Motor neuron (in vitro differentiated cells): ENCODE measurements at places on chromosomes 2 and 18. TPM values are rescaled to one million over a fixed set of nuclear protein-coding genes. Genes with fewer than 3 reads are reported as not detected.

The DLX1 gene
- 0.25 TPM in 1 of 2 replicates, not detected in the other for total RNA-seq

The MAPK4 gene
- total RNA-seq: 0.94 and 1.0 TPM in 2 replicates

- ATAC-seq: no peak
Observed at GRCh38 chr2:59655809-59656208, 897.6 kb downstream of the BCL11A start.

- peak; percentile 24 for ATAC-seq
Observed at GRCh38 chr2:241307055-241307454, 8.4 kb downstream of the HDLBP start.

DNA sequence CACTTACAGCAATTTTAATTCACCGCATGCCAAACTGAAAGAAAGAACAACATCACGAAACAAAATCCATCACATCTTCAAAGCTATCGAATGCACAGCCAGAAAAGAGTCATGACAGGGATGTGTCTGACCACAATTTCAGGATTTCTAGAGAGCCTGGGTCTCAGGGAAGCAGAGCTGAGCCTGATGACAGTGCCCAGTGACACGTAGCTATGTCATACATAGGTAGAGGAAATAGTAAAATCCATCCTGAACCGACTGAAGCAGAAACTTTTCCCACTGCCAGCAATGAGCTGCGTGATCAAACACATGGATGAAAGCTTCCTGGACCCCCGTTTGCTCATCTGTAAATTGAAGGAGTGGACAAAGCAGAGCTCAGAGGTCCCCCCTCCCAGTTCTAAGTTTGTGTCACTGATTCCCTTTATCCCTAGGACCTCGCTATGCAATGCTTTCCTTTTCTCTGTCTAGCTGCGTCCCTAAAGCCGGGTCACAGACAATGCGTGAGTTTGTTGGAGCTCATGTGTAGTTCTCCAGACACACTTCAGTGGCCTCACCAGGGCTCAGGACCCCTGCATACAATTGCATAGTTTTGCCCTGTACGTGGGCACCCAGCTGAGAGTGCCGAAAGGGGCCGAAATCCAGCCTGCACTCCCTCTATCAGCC, 37.6 kb downstream of the CCBE1 start:
- no peak for ATAC-seq

DNA sequence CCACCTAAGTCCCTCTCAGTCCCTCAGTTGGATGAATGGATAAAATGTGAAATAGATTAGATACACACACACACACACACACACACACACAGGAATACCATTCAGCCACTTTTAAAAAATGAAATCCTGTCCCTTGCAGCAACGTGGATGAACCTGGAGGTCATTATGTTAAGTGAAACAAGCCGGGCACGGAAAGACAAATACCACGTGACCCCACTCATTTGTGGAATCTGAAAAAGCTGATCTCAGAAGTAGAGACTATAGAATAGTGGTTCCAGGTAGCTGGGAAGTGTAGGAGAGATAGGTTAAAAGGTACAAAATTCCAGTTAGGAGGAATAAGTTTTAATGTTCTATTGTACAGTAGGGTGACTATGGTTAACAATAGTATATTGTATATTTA, 31.0 kb downstream of the TTC32 start:
- ATAC-seq: no peak

DNA sequence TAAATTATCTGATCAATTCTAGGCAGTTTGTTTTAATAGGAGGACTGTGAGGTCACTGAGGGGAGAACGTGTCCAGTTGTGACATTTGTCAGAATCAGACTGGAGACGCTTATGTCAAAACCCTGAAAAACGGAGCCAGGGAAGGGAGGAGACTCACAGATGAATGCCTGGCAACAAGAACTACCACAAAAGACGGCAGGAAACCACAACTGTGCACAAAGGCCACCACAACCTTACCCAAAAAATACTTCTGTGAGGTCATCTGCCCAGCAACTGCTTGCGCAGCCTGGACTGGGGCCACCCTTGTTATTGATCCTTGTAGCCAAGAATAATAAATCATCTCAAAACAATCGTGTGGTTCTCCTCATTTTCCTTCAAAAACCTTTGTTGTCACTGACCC, 173.0 kb upstream of the ALKAL2 start:
- no peak for ATAC-seq

- ATAC-seq: no peak
Observed at GRCh38 chr2:55875434-55876135, 48.0 kb downstream of the EFEMP1 start.

GRCh38 chr2:162058973-162059668, 14.9 kb downstream of the DPP4 start:
- no peak for ATAC-seq

The CD302 gene
- total RNA-seq: 7.2 and 8.8 TPM in 2 replicates

The CRYGD gene
- total RNA-seq: not detected in 2 replicates

GRCh38 chr2:3631161-3631850, 26.7 kb upstream of the ALLC start:
- ATAC-seq: no peak

DNA sequence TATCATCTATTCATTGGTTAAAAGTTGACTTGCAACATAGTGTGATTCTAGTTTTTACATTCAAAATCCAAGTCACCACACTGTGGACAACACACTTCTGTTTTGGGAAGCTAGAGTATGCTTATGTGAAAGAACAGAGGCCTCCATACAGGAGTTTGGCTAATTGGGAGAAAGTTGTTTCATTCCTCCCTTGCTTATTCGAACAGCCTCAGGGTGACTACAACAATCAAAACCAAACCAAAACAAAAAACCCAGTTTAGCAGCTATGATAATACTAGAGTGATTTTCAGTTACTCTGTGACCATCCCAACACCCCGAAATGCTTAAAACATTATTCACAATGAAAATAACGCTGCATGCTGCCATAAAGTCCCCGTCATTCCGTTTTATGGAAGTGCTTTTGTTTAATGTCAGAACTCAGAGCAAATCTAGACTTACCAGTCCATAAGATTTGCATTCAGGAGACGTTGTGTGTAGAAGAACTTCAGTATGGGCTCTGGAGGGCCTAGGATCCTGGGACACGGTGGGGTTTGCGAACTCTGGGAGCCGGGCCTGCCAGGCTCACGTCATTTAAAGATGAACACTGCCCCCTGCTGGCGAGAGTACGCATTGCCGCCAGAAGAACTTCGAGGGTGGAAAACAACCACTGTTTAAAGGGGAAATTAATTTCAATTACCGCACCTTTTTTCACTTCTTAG, 111.4 kb downstream of the FTCDNL1 start:
- peak; percentile 72 for ATAC-seq

- ATAC-seq: no peak
Observed at GRCh38 chr2:155035308-155035707, 336.8 kb downstream of the KCNJ3 start.

DNA sequence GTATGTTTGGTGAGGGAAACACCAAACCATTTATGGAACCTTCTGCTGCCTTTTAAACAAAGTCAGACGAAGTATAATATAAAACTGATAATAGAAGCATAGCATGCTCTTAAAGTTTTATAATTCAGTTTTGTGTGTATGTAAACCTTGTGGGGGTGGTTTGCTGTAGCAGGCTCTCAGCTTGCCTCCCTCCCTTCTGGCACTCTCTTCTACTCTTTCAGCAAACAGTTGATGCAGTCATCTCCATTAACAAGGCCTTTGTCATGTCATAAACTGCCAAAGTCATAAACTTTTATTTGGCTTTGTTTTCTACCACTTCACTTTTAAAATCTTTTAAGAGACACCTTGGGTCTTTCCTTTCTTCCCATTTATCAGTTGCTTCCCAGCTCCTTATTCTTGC, 448.2 kb upstream of the SETBP1 start:
- no peak for ATAC-seq

The TDRD15 gene
- 0.05 and 0.08 TPM in 2 replicates for total RNA-seq

The NEUROD1 gene
- 0.21 TPM in 1 of 2 replicates, not detected in the other for total RNA-seq

- ATAC-seq: no peak
Observed at GRCh38 chr2:9473985-9474360, 378 bp upstream of the IAH1 start.

The NABP1 gene
- 2.8 and 4.0 TPM in 2 replicates for total RNA-seq

DNA sequence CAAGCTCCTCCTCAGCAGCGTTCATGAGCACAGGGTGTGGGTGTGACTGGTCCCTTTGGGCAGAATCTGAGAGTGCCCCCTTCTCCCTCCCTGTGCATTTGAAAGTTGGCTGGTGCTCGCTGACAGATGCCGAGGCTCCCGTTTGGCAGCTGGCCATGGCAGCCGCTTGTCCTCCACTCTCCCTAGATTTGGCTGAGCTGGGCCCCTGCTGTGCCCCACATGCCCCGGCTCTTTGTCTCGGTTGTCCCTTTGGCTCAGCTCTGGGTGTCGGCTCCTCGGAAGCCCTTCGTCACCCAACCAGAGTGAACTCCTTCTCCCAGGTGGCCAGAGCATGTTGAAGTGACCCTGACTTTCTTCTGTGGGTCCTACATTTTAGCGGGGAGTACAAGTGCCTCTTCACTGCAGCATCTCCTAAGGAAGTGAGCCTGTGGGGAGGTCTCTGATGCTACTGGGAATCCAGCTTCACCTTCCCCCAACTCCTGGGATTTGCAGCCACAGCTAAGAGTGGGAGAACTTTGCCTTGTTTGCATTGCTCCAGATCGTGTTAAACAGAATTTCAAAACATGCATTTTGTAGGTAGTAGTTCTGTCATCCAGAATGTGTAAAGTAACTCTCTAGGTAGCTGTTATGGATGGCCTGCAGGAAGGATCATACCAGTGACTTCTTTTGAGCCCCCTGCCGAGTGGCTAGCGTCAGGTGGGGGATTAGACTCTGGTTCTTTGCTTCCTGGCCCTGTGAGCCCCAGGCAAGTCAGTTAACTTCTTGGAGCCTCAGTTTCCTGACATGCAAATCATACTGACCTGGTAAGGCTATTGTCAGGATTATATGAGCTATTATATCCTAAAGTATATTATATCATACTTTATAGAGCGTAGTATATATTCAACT, 24.2 kb downstream of the HPCAL1 start:
- ATAC-seq: no peak

DNA sequence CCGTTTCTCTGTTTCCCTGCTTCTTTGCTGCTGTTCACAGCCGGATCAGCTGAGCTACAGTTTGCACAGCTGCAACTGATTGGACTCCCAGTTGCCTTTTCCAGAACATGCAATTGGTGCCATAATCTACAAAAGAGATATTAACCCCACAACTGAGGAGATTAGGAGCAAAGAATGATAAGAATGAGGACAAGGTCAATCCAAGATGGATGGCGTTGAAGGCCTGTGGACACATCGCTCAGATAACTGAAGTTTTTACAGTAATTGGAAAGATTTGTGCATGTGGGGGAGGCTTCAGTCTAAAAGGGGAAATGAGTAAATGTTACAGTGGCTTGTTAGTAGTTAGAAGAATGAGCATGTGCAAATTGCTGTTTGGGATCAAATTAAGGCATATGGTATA, 263.2 kb downstream of the TGIF1 start:
- ATAC-seq: no peak

DNA sequence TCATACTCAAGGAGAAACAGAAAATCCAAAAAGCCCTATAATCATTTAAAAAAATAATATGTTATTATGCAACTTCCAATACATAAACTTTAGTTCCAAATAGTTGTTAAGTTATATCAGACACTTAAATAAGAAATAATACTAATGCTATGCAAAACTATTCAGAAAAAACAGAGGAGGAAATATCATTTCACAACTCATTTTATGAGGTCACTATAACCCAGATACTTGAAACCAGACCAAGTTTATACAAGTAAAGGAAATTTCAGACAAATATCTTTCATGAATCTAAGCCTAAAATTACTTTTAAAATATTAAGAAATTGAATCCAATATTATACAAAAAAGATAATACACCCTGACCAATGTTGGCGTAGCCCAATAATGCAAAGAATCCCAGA, 260.8 kb downstream of the CD226 start:
- no peak for ATAC-seq

GRCh38 chr18:10114717-10115463, 201.1 kb downstream of the VAPA start:
- no peak for ATAC-seq

The SPRED2 gene
- 19.3 and 38.3 TPM in 2 replicates for total RNA-seq

The RAX gene
- 0.41 and 1.1 TPM in 2 replicates for total RNA-seq

The CHRND gene
- total RNA-seq: not detected in 2 replicates

- no peak for ATAC-seq
Observed at GRCh38 chr2:45007961-45008295, 1.3 kb downstream of the SIX2 start.

GRCh38 chr2:164697688-164698461, 76.6 kb upstream of the GRB14 start:
- ATAC-seq: peak; percentile 47

GRCh38 chr2:44130441-44130840, 38.2 kb upstream of the PPM1B start:
- no peak for ATAC-seq

- no peak for ATAC-seq
Observed at GRCh38 chr2:85951351-85952067, 62.7 kb upstream of the ST3GAL5 start.

The SLC30A3 gene
- 0.49 and 2.7 TPM in 2 replicates for total RNA-seq

The TEKT4 gene
- 0.24 and 0.33 TPM in 2 replicates for total RNA-seq

- ATAC-seq: no peak
Observed at GRCh38 chr2:202112041-202112440, 39.0 kb downstream of the KIAA2012 start.

DNA sequence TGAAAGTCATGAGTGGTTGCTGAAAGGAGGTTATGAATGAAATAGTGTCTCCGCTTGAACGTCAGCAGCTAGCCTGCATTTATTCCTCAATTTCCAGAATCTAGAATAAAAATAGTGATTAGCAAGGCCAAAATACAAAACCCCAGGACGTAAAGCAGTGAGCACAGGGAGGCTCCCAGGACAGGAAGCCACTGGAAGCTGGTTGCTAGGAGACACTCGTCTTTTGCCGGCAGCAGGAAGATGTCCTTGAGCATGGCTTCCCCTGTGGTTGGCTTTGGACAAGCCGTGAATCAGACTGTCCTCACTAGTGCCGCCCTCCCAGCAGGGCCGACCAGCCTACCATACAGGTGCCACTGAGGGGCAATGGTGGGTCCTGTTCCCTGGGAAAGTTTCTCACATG, 374.4 kb downstream of the MTX2 start:
- peak; percentile 95 for ATAC-seq

The TXNDC2 gene
- 0.31 TPM in 1 of 2 replicates, not detected in the other for total RNA-seq

DNA sequence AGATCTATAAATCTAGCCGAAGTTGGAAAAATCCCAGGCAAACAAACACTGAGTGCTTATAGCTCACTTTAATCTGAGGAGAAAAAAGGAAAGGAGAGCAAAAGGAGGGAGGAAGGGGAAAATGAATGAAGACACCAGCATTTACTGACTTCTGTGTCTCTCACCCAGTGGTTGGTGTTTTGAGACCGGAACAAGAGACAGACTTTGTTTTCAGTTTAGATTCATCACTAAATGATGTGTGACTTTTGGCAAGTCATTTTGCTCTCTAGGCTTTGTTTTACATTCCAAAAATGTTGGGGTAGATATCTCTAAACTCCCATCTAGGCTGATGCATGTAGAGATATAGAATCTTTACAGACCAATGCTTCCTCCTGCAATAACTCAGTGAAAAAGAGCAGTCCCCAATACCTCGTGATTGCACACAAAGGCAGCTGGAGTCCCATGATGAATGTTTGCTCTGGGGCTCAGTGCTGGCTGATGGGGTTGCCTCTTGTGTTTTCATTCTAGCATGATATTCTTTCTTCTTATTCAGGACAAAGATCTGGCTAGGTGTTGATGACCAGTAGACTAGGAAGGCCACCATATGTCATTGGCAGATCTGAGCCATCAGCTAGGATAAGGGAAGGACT, 51.4 kb downstream of the TRIB2 start:
- ATAC-seq: peak; percentile 80
